ENCODE measurements at places on chromosomes 3 and 15. TPM values are rescaled to one million over a fixed set of nuclear protein-coding genes. Genes with fewer than 3 reads are reported as not detected.

- no peak for DNase-seq
Observed at GRCh38 chr3:72555714-72556113, 292.5 kb downstream of the SHQ1 start.

DNA sequence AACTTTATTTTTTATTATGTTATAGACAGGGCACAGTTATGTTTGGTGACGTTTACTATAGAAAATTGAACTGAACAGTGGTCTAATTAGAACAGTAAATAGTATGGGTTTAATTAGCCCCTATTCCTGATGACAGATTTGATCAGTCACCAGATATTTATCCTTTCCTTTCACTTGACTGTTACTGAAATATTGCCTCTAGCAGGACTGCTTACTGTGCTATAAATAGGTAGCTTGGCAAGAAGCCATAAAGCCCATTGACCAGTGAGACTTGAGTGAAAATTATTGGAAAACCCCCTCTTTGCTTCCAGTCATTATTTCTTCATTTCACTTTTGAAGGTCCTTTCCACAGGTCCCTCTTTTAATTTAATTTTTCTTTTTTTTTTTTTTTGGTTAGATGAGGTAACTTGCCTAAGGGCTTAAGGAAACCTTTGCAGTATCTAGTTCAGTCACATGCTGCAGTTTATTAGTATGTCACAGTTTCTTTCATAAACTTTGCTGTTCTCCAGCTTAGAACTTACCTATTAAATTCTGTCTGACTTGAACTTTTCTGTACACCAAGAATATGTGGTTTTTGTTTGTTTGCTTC lies 115.6 kb downstream of the ADAMTSL3 start:
- no peak for DNase-seq

DNA sequence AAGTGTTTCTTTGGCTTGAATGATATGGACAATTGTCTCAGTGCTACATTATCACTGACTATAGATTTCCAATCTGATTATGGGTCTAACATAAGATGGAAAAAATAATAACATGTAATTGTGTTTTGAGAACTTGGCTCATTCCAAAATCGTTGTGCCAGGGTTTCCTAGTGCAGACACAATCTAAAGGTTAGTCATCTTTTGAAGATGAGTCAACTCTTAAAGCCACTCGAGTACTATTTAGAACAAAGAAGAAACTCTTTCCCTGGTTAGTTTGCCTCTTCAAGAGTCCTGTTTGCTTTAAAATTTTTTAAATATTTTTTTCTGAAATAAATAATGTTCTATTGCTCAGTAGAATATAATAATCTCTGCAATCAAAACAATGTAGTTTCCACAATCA lies 301.0 kb downstream of the CADM2 start:
- no peak for DNase-seq

DNA sequence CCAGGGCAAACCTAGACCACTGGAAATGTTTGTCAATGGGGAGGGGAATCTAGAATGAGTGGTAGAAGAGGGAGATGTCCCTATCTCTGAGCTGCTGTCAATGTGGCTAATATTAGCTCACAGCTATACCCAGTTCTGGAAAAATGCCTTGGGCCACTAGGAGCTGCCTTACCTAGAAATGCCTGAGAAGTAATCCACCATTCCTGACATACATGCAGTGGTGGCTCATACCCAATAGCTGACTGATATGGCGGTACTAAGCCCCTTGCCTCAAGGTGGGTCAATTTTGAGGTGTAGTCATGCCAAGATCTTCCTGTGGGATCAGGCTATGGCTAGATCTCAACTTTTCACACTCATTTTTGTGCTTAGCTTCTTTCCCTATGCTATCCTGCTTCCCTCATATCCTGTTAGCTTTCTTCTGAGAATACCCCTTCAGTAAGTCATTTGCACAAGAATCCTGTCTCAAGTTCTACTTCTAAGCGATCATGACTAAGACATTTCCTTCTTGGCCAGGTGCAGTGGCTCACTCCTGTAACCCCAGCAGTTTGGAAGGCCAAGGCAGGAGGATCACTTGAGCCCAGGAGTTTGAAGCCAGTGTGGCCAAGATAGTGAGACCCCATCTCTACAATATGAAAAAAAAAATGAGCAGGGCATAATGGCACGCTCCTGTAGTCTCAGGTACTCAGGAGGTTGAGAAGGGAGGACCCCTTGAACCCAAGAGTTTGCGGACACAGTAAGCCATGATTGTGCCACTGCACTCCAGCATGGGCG lies 49.1 kb upstream of the RFX7 start:
- no peak for DNase-seq

- DNase-seq = no peak
Observed at GRCh38 chr15:57296473-57297162, 79.7 kb upstream of the CGNL1 start.

DNA sequence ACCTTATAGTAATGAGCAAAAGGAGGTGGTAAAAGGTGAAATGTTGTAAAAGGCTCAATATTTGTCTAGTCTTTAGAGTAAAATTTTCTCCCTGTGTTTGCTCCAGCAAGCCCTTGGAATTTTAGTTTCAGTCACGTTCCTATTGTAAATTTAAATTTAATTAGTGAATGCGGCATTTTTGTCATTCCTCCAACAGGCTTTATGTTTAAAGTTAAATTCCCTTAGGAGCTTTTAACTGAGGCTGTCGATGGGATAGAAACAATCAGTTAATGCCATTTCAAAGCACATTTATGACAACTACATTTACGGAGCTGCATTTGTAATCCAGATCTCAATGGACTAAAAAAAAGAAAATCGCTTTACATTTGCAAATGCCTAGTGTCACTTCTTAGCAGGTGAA lies 868 bp upstream of the GADL1 start:
- no peak for DNase-seq

Gene LRRC3B
- not detected for total RNA-seq

Gene FBXW12
- not detected for total RNA-seq
